Left hindlimb (tissue), 1 donor: ENCODE measurements at places on chromosomes 2 and 18.
A peak's percentile ranks its signal among the peaks of the same experiment; 100 is the strongest.

DNA sequence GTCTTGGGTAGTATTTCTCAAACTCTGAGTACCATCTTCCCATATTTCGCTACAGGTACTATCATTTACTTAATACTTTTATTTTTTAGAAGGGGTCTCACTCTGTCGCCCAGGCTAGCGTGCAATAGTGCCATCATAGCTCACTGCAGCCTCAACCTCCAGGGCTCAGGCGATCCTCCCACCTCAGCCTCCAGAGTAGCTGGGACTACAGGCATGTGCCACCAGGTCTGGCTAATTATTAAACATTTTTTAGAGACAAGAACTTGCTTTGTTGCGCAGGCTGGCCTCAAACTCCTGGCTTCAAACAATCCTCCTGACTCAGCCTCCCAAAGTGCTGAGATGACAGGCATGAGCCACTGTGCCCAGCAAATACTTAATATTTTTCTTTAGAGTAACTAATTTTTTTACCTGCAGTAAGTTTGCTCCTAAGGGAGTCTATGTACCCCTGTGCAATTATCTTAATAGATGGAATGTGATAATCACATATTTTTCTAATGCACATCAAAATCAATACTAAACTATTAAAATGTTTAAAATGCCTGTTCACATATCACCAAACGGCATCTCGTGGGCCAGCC, 100.6 kb upstream of the ST3GAL5 start:
- DNase-seq, result no peak

DNA sequence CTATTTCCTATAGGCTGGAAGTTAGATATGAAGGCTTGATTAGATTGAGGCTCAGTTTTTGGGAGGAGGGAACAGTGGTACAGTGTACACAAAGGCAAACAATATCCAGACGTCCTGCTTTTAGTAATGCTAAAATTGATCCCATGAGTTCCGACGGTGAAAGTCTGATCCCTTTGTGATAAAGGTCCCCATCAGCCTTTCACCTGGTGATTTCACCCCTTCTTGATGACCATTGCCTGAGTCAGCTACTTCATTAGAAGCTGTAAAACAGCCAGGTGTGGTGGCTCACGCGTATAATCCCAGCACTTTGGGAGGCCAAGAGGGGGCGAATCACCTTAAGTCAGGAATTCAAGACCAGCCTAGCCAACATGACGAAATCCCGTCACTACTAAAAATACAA, 29.7 kb downstream of the TWSG1 start:
- no peak for DNase-seq

- no peak for DNase-seq
Observed at GRCh38 chr2:32058130-32058529, 5.2 kb upstream of the SPAST start.

DNA sequence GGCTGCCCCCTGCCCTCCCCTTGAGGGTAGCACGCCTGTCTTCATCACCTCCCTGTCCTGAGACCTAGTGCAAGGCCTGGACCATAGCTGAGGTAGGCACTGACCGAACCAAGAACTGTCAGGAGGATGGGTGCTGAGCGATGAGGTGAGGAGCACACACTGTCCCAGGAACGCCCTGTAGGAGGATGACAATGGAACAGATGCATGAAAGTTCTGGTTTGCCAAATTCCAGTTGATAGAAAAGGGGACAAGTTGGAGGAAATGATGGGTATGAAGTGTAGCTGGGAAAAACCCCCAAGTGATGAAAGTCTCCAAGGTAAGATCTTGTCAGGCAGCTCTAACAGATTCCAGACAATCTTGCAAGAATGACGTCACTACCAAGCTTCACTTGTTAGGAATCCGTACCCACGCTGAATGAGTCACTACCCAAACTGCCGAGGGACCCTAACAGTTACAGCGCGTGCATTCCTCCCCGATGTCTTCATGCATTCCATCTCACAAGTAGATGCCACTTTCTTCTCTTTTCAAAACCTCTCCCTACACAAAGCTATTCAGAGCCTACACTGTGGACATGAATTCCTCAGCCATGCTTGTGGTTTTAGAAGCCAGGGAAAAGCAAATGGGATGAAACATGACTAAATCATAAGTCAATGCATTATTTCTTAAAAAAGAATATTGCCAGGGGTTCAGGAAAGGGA, 27.6 kb downstream of the MRPL33 start:
- peak; percentile 55 for DNase-seq

- DNase-seq, result no peak
Observed at GRCh38 chr2:74498500-74499266, 720 bp downstream of the LBX2 start.

DNA sequence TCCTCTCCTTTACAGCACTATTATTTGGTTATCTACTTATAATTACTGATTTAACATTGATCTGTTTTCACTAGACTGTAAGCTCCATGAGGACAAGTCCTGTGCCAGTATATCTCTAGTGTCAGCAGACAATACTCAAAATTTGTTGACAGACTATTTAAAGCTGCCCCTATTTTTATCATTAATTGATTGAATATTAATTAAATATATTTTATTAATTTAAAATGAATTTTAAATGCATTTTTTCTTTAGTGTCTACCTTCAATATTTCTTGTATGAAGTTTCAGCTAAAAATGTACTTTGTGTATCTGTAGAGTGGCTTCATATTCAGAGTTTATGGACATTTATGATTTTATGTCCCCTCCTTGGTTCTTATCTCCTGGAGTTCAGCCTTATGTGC, 26.4 kb upstream of the FHOD3 start:
- DNase-seq, result no peak

DNA sequence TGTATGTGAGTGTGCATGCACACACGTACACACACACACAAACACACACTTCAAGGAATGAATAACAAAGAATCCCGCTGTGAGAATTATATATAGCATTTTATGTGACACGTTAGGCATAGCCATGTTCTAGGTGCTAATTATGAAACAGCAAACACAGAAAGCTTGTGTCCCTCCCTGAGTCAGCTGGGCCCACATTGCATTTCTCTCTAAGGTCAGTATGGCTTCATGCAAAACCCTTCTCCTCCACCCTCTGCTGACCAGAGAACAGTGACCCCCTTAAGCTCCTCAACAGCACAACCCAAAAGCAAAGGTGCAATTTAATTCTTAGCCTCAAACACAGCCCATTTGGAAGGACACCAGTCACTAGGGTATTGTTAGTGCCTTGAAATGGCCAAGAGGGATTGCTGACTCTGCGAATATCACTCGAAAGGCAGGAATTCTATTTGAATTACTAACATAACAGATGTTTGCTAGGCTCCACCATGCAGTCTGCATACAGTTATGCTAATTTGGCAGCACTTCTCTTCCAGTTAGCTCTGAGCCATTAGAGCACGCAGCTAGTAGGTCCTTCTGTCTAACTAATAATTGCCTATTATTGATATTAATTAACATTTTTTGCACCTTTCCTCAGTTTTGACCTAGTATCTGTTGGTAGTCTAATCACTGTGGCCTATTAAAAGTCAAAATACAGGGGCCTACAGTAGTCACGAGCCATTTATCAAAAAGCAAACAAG, 149.0 kb downstream of the LNPK start:
- DNase-seq, result no peak

DNA sequence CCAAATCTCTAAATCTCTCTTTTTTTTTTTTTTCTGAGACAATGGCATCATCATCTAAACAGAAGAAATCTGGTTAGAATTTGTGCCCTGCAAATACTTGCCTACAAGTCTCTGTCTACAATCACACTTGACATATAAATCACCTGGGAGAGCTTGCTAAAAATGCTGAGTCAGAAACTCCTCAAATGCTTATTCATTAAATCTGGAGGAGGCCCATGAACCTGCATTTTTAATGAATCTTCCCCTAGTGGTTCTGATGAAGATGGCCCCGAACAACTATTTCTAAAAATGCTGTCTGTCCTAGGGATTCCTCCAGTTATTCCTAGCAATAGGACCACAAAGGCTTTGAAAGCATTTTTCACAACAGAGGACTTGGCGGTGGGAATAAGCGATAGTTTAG, 1.6 kb upstream of the CSRNP3 start:
- no peak for DNase-seq

- no peak for DNase-seq
Observed at GRCh38 chr2:4465671-4466070, 762.3 kb downstream of the DCDC2C start.

DNA sequence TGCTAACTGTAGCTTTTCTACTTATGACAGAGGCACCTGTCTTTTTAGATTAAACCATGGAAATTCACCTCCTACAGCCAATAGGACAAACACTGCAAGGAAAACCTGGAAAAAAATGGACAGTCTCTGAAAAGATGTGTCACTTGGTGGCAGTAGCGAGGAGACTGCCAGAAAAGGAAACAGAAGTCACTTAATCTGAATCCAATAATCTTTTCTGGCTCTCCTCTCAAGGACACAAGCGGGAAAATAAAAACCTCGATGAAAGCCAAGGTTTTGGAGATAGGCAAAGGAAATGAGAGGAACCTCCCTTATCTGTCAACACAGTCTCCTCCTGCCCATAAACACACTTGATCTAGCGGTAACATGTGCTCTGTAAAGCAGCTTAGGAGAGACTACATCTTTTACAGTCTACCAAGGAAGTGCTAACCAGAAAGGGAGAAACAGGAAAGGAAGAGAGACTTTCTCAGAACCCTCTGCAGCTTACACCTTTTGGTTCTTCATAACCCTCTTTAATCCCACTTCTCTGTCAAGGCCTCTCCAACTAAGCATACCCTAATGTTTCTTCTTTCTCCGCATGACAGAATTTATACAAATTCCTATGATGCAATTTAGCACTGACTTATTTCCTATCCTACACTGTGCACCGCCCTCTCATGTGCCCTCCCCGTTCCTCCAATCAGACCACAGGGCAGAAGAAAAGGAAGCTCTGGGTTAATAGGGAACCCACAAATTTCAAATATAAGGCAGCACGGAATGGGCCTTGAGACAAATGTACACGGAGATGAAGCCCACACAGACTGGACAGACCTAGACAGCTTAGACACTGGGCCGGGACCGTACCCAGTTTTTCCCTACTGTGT, 52.8 kb downstream of the CLASP1 start:
- no peak for DNase-seq

- no peak for DNase-seq
Observed at GRCh38 chr2:84878896-84879583, 1.8 kb downstream of the TRABD2A start.

DNA sequence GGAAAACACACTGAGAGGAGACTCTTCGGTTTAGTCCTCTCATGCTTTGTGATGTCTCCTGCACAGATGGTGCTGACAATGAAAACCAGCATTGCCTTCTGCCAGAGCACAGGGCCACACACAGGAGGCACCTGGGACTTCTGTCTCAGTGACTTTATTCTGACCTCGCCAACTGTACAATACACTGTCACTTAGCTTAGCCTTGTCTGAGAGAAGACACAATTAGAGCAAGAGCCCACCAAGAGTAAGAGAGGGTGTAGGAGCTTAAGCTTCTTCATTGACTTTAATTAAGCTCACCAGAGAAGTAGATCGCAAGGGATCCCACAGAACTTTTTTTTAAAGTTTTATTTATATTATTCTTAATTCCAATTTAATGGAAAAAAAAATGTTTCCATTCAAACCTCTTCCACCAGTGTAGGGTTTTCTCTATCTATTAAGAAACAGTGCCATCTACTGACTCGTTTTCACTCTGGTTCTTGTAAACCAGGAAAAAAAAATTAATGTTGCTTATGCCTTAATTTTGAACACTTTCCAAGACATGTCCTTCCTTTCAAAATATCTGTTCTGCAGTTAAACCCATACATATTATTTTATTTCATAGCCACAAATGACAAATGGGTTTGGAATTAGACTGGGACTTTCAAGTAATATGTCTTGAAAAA, 42.4 kb upstream of the DDX18 start:
- no peak for DNase-seq

DNA sequence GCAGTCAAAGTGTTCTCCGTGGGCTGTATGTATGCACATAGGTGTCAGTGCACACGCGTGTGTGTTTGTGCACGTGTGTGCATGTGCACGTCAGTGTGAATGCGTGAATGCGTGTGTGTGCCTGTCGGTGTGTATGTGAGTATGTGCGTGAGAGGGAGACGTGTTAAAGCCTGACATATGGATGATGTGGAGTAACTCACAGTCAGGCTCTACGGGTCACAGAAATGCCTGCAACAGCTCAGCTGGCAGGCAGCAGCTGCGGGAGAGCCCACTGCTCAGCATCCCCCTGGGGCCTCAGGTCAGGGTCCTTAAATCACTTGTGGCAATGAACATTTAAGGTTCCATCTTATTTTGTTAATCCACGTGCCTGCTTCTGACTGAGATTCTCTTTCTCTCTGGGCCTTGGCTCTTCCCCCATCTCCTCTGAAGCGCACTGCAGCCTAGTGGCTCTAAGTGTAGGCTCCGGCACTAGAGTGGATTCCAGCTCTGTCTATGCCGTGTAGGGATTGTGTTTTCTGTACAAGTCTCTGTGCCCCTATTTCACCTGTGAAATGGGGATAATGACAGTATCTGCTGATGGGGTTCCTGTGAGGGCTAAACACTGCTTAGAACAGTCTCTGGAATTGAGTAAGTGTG, 63.0 kb downstream of the DYSF start:
- no peak for DNase-seq
